ENCODE measurements at places on chromosomes 6 and 20.
A peak's percentile ranks its signal among the peaks of the same experiment; 100 is the strongest.

GRCh38 chr6:158042245-158042798 is 60.7 kb downstream of the SYNJ2 start:
- peak; percentile 59 for DNase-seq

GRCh38 chr6:92364948-92365541 is 1054.3 kb downstream of the EPHA7 start:
- DNase-seq, result no peak

- DNase-seq, result no peak
Observed at GRCh38 chr6:51468704-51469103, 618.7 kb downstream of the PKHD1 start.

DNA sequence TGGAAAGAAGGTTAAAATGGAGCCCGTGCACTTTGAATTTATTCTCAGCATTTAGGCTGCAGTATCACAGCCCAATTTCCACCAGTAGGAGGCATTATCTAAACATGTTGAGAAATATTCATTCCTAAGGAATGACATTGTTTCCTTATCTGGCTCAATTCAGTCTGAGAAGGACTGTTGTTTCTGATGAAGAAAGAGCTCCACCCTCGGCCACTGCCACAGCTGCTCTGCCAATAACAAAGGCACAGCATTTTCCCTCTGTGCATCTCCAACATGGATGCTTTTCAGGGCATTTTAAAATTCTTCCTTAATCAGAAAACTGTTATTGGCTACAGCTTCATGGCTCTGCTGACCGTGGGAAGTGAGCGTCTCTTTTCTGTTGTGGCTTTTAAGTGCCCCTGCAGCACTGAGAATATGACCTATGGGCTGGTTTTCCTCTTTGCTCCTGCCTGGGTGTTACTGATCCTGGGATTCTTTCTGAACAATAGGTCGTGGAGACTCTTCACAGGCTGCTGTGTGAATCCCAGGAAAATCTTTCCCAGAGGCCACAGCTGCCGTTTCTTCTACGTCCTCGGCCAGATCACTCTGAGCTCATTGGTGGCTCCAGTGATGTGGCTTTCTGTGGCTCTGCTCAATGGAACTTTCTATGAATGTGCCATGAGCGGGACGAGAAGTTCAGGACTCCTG is at the start of gene CALHM5:
Gene CALHM5, plus strand, starts transcription at position 216 of the 687 bp plus-strand sequence. Its CDS starts 58 bp downstream, at position 274.
- DNase-seq, result peak; percentile 65

DNA sequence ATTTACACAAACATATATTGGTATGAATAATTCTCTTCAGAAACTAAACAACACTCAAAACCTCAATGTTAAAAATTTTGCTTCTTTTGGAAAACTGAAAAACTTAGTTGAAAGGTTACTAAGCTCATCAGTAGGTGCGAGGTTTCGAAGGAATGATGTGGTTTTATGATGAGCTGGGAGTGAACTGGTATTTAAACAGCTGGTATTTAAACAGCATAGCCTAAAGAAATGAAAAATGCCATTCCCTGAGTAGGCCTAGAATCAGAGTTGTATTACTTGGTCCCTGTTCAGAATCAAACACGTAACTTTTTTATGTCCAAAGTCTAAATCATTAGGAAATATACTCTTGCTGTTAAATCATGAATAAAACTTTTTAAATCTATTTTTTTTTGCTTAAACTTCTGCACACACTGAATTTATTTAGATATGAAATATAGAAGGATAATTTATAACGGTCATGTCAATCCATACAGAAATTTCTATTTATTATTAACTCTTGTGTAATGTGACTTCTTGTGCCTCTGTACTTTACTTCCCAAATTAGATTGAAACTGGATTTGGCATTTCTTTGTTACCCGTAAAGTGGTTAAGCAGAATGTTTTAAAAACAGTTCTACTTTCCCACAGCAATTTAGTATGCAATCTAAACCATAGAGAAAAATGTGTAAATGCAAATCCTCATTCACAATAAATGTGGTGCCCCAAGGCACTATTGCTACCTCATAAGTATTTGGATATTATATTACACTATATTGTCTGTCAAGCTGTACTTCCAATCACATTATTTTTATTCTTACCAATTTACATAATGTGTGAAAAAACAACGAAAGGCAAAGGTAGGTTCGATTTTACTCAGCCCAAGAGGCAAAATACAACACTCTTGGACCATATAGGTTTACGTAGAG is 124.1 kb downstream of the HS3ST5 start:
- no peak for DNase-seq

DNA sequence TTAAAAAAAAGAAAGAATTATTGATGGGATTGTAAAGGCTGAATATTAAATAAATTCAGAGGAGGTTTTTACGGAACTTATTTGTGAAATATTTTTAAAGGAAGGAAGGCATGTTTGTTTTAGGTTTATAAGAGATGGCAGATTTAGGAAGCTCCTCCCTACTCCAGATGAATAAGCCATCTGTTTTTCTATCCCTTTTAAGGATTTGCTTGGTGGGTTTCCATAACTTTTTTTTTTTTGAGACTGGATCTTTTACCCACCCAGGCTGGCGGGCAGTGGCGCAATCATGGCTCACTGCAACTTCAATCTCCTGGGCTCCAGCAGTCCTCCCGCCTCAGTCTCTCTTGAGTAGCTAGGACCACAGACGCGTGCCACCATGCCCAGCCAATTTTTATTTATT is 30.4 kb downstream of the PTPRA start:
- no peak for DNase-seq

DNA sequence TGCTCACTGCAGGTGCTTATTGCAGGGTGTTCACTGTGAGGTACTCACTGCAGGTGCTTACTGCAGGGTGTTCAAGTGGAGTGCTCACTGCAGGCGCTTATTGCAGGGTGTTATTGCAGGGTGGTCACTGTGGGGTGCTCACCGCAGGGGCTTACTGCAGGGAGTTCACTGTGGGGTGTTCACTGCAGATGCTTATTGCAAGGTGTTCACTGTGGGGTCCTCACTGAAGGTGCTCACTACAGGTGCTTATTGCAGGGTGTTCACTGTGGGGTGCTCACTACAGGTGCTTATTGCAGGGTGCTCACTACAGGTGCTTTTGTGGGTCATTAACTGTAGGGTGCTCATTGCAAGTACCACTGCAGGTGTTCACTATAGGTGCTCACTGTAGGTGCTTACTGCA is 20.2 kb downstream of the APMAP start:
- DNase-seq, result no peak

DNA sequence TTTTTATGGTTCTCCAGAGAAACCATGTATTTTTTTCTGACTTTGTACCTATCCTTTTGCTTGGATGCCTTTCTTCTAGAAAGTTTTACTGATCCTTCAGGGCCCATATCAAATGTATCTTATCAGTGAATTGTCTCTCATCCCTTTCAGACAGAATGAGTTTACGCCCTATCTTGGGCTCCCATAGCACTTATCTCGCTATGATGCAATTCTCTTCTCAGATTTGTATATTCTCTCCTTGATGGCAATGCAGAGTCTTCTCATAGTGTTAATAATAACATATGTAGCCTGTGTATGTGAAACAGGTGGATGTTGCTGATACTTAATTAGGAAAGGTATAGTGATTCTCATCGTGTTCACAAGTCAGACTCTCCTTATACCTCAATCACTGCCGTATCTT is 336.2 kb downstream of the UTRN start:
- no peak for DNase-seq

- DNase-seq, result no peak
Observed at GRCh38 chr20:56249956-56250355, 1.4 kb downstream of the MC3R start.

DNA sequence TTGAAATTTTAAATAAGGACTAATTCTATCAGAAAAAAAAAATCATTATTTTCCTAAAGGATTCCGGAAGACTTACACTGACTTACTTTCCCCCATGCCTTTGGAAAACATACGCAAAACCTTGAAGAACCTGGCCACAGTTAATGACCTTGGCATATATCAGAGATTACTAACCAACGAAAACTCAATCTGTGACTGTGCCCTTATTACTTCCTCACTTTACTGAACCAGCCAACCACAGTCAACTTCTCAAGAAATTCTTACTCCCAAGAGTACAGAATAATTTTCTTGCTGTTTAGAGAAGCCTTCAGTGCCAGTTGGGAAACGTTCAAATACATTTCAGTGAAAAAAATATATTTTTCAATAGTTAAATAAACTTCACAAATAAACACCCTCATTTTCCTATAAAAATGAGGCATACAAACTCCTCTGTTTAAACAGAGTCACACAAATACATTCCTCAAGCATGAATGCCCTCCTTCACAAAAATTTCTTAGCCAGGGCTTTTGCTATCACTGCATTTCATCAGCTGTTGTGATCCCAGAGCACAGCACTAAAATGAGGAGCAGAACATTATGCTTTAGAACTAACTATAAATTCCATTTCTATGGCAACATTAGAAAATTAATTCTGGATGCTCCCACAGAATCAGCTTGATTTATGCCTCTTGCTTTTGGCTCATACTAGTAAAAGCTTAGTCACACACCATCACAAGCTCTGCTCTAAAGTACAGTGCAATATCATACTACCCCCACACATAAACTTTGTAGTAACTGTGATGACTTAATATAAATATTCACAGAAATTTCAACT is 117.6 kb downstream of the DST start:
- no peak for DNase-seq

GRCh38 chr6:156864557-156864956 is 87.4 kb downstream of the ARID1B start:
- DNase-seq, result no peak

- DNase-seq, result no peak
Observed at GRCh38 chr20:47143657-47144056, 212.8 kb downstream of the ZMYND8 start.

- DNase-seq, result no peak
Observed at GRCh38 chr20:49210101-49210756, 9.0 kb upstream of the DDX27 start.

DNA sequence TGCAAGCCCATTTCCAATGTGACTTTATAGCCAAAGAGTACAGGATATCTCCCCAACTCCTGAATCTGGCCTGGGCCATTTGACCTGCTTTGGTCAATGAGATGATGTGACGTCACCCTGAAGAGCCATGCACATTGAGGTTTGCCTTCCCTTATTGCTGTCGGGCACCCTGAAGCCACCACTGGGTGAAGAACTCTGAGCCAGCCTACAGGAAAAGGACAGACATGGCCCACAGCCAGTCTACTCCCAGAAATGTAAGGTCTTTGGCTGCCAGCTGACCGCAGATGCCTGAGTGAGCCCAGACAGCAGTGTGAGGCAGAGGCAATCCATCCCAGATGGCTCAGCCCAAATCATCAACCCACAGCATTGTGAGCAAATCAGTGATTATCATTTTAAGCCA is 3.7 kb upstream of the SYNDIG1 start:
- DNase-seq, result no peak

- DNase-seq, result no peak
Observed at GRCh38 chr20:43558412-43559146, at the start of gene SGK2. SGK2 (plus strand) TSS chr20:43559027; CDS start chr20:43566496, 7,469 bp downstream.

- no peak for DNase-seq
Observed at GRCh38 chr6:133978896-133979240, 25.8 kb downstream of the TBPL1 start.

GRCh38 chr6:20652299-20653084 is 118.2 kb downstream of the CDKAL1 start:
- DNase-seq, result no peak

- DNase-seq, result no peak
Observed at GRCh38 chr6:56073315-56073714, 174.1 kb downstream of the COL21A1 start.

DNA sequence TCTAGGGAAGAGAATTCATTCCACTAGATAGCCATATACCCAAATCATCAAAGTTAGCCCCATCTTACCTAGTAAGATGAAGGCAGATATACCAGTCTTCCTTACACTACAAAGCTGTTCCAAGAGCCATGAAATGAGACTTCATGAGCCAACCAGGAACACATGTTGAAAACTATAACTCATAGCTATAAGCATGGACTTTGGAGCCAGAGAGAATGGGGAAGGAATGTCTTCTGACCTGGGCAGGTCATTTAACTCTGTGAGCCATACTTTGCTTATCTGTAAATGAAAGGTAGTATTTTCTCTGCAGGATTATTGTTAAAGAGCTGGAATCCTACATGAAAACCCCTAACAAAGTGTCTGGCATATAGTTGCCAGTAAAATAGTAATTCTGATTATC is 27.3 kb downstream of the ADGRF5 start:
- DNase-seq, result no peak

DNA sequence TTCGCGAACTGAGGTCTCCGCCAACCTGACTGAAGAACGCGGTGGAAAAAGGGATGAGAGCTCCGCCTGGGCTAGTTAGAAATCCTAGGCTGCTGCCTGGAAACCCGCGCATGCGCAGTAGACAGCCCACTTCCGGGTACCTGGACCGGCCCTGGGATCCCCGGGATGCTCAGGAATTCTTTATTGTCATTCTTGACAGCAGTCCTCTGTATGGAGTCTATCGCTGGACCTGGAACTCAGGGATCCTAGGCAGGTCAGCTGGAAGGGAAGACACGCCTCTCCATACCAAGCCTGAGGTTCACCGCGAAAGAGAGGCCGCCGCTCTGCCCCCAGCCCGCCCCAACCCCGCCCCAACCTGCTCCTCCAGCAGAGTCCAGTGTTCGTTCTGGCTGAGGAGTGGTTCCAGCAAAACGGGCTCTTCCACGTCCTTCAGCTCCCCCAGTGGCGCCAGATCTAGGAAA is 1379.2 kb upstream of the DEFB115 start:
- no peak for DNase-seq

GRCh38 chr20:61353261-61354000 is 101.4 kb downstream of the CDH4 start:
- no peak for DNase-seq

DNA sequence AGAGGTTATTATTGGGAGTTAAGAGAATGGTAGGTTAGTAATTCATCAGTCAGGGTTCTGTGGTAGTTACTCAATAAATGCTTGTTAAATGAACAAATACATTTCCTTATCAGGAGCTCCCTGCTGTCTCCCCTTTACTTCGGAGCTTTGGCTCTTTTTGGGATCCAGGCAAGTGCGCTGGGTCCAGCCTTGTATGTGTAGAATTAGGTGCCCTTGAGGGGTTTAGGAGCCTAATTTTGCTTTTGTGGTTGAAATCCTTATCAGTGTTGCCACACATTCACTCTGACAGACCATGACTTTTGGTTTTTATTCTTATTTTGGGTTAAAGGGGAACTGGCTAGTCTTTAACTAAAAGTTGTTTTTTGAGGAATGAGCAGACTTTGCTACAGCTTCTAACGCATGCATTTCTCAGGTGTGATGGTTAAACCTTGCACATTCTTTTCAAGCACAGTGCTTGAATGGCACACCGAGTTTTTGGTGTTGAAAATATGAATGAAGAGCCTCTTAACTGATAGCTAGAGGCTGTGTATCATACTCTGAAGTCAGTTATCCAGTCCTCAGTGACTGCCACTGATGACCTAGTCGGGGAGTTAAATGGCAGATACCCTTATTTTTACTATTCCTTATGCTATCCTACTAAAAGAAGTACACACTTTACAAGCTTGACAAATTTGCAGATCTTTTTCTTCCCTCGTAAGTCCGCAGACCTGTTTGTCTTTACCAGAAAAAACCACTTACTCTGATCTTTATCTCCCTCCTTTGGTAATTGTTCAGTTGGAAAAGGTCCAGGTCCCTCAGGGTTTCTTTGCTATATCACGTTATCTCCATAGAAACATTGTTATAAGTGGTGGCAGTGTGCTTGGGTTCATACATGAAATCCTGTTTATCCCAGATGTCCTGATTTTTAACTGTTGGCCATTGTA is 50.7 kb upstream of the PLCG1 start:
- DNase-seq, result peak; percentile 27

All from HEK293T (cell line).